ENCODE measurements at places on chromosomes 2 and 18.

DNA sequence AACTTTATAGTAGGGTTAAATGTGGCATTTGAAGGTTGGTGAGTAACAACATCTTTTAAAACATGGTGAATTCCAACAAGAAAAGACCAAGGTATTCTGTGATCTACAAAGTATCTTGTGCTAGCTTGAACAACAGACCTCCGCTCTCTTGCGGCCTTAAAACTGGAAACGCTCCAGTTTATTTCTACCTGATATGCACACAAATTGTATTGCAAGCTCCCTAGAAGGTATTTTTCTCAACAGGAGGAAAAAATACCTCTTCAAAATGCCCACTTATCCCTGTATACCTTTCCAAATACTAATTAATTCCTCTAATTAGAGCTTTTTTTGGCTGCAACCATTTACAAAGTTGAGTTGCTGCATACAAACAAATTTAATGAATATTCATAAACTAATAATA lies 69.5 kb downstream of the KCNH7 start:
- no peak for DNase-seq

DNA sequence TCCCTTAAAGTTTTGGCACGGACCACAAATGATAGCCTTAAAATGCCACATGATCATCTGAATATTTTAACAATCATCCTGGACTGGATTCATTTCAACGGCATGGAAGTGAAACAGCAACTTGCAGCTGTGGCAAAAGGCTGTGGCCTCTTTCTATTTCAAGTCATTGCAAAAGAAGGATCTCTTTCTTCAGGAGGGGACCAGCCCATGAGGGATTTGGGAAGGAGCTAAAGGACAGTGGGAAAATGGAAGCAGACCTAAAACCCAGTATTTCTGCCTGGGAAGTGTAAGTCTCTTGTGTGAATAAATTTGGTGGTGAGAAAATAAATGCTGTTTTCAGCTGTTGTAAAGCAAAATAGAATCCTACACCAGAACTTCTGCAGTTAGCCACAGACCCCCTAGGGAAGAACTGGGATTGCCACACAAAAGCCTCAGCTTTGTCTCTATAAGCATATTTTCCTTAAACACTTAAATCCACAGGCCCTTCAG lies 107.3 kb upstream of the ZFP36L2 start:
- DNase-seq = no peak

DNA sequence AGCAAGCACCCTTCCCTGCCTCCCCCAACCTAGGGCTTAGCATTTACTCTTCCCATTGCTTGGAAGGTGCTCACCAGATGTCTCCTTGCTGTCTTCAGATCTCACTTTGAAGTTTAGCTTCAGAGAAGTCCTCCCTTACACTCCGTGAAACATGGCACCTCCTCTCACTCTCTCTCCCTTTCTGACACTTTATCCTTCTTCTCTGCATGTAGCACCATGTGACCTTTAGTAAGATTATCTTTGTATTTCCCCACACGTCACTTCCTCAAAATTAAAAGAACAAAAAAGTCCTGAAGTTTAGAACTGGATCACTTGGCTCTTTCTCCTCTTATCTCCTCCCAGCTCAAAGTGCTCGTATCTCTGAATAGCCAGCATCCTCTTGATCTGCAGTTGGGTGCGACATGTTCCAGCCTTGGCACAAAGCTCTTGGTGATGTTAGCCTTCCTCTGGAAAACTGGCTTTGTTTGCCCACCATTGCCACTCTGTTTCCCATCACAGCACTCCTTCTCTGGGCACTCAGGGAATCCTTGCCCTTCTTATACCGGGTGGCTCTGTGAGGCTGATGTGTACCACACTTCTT lies 40.6 kb upstream of the EPAS1 start:
- no peak for DNase-seq

DNA sequence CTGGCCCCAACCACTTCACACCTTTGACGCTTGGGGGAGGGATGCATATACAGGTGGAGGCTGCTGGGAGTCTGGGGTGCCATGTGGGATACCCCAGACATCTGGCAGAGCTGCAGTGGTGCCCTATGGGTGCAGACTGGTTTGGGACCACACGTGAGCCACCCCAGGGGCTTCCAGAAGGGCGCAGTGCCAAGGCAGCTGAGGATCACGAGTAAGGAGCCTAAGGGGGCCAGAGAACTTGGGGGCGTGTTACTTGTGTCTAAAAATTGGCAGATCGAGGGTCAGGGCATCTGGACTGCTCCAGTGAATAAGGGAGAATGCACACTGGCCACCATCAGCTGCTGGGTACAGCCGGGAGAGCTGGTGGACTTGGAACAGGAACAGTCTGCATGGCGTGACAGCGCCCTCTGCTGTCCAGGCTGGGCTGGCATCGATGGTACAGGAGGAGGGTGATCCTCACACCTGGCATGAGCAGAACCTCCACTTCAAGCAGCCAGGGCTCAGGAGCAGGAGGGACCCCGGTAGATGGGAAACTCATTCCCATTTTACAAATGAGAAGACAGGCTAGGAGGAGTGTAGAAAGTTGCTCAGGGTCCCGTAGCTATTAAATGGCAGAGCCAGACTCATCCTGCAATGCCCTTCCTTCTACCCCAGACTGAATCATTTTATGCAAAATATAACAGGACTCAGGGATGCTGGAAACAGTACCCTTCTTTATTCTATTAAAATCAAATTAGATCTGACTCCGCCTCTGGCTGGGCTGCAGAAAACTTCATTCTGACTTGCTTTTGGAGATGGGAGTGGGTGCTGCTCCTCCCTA lies 60.4 kb downstream of the ATOH8 start:
- peak; percentile 82 for DNase-seq

GRCh38 chr2:157261199-157261782 lies 3.8 kb downstream of the GALNT5 start:
- DNase-seq = peak; percentile 60

DNA sequence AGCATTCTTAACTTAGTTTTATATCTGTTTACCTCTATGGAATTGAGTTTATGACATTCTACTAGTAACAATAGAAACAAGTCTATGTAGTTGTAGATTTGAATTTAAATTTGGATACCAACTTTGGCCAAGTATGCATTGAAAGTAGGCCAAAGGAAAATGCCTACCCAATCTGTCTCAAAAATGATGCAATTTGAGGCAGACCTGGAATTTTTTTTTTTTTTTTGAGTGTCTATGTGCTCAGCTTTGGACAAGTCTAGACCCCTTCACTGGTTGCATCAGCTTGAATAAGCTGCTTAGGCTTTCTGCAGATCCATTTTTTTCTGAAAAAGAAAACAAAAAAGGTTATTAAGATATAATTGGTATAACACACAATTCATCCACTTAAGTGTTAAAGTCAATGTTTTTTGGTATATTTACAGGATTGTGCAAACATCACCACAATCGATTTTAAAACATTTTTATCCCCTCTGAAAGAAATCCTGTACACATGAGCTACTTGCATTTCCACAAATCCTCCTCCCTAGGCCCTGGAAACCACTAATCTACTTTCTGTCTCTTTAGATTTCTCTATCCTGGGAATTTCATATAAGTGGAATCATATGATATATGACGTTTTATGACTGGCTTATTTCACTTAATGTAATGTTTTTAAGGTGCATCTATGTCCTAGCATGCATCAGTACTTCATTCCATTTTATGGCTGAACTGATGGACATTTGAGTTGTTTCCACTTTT lies 185.1 kb upstream of the CCDC68 start:
- DNase-seq = no peak

- DNase-seq = no peak
Observed at GRCh38 chr2:16664809-16665747, 556 bp downstream of the CYRIA start.

- DNase-seq = no peak
Observed at GRCh38 chr2:217955881-217956493, 46.8 kb downstream of the TNS1 start.

- DNase-seq = no peak
Observed at GRCh38 chr18:31549416-31549815, 42.3 kb upstream of the TTR start.

GRCh38 chr2:235055891-235056516 lies 104.2 kb downstream of the SH3BP4 start:
- no peak for DNase-seq

GRCh38 chr18:34744569-34744968 lies 34.5 kb downstream of the DTNA start:
- DNase-seq = no peak

- DNase-seq = no peak
Observed at GRCh38 chr2:154449951-154450658, 248.4 kb upstream of the KCNJ3 start.

DNA sequence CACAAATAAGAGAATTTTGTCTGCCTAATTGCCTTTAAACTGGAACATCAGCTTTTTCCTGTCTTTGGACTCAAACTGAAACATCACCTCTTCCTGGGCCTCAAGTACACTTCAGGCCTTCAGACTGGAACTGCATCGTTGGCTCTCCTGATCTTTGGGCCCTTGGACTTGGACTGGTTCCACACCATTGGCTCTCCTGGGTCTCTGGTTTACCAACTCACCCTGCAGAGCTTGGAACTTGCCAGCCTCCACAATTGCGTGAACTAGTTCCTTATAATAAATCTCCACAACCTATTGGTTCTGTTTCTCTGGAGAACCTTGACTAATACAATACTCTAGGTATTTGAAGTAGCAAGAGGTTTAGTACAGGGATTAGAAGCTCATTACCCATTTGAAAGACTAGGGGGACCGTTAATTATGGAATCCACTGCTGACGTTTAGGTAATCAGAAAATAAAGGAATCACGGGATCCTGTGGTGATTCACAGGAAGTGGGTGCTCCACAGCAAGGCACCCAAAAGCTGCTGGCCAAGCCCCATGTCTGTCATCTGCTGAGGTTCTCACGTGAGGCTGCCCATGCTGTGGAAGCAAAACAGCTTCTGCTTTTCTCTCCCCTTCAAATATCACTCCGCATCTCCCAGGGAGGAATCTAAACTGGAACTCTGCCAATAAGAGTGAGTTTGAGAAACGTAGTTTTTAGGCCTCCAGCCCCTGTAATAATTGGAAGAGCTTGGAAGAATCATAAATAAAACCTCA lies 20.0 kb upstream of the SGPP2 start:
- no peak for DNase-seq

GRCh38 chr18:3594760-3595368 lies 144.9 kb downstream of the TGIF1 start:
- DNase-seq = no peak

DNA sequence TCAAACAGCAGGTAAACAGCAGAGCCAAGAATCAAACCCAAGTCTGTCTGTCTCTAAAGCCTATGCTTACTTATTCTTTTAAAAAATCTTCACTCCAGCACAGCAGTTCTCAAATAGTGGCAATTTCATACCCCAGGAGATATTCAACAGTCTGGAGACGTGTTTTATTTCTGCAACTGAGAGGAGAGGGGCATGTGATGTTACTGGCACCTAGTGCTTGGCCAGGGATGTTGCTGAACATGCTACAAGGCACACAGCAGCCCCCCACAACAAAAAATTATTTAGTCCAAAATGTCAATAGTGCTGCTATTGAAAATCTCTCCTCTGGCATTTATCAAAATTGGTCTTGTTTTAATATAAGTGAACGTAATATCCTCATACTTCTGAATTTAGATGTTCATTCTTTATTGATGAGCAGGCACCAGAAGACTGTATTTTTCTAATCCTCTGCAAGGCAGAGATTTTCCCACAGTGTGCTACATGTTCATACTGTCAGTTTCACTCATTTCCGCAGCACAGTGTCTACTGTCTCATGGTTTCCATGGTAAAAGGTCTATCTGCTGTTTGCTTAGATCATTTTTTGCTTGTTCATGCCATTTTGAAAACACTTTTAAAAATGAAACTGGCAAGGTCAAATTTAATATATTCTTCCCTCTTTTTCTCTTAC lies 90.5 kb downstream of the LRATD1 start:
- no peak for DNase-seq

GRCh38 chr2:222358876-222359275 lies 60.1 kb upstream of the PAX3 start:
- DNase-seq = no peak

- no peak for DNase-seq
Observed at GRCh38 chr2:230664128-230664527, 48.5 kb upstream of the CAB39 start.

- DNase-seq = peak; percentile 30
Observed at GRCh38 chr2:12637754-12638153, 79.0 kb upstream of the TRIB2 start.

GRCh38 chr2:101145406-101145805 lies 5.8 kb downstream of the TBC1D8 start:
- no peak for DNase-seq

DNA sequence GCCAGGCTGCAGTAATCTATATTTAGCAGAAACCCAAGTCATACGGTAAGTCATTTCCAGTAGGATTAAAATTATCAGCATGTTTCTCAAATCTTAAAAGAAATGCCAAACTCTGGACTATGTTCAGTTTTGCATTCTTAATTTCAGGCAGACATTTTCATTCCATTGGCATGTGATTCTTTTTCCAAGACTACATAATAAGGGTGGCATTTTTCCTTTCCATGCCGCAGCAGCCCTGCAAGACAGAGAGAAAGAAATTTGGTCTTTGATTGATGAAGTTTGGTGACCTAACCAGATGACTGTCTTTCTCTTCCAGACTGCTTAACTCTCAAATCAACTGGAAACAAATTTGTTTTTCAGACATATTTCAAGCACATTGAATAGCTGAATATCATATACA lies 118.1 kb downstream of the FHOD3 start:
- DNase-seq = no peak

GRCh38 chr2:62964050-62964449 lies 86.6 kb upstream of the OTX1 start:
- no peak for DNase-seq

DNA sequence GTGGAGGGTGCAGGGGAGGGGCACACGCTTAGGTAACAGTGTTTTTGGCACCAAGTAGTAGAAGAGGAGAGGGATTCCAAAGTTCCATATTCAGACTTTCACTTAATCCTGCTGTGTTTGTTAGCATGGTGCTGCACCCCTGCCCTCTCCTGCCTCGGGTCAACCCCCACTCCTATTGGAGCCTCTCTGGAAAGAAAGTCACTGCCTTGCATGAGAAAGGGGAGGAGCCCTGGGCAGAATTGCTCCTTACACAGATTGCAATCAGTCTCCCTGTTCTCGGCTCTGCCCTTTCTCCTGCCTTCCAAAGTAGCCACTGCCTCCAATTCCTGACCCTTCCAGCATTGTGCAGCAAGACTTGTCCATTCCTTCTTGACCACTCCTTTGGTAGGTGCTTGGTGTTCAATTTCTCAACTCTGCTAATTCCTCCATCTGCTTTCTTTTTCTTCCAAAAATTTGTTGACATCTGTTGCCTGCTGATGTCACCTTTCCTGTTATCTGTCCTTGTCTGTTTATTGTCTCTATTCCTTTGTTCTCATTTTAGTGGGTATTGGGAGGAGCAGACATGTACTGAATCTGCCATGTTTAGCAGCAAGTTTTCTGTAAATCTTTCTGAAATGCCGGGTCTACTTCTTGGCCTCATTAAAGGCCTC lies 225.4 kb downstream of the LOXHD1 start:
- DNase-seq = no peak

GRCh38 chr2:30975156-30975555 lies 163.1 kb downstream of the GALNT14 start:
- DNase-seq = no peak

DNA sequence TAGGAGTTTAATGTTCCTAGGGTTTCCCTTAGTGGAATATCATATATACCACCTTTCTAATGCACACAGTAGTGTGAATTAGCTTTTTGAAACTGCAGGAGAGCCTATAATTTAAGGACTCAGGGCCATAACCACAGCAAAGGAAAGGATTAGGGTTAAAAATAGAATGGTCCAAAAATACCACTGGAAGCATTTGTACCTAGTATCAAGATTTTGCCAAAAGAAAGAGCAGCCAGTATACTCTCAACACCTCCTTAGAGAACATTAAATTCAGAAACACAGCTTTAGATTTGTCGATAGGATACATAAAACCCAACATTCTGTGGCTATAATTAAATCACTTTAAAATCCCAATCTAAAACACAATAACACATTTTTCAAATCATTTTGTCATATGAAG lies 634.9 kb downstream of the EPHA4 start:
- DNase-seq = no peak
